ENCODE measurements at places on chromosomes 3 and 15.

DNA sequence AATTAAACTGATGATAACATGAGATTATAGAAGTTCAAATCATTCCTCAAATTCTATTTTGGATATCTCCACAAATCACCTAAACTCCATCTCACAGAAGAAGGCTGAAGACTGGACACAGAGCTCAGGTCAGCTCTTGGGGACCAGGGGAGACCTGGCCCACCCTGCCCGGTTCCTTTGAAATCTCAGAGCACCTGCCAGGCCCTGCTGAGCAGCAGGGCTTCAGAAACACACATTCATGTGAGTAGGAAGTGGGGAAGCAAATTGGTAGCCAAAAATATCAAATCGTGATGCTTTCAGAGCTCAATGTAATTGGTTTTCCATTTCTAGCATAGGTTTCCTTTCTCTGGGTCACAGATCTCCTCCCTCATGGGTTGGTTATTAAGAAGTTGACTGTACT, 76.2 kb downstream of the OCA2 start:
- DNase-seq = no peak

DNA sequence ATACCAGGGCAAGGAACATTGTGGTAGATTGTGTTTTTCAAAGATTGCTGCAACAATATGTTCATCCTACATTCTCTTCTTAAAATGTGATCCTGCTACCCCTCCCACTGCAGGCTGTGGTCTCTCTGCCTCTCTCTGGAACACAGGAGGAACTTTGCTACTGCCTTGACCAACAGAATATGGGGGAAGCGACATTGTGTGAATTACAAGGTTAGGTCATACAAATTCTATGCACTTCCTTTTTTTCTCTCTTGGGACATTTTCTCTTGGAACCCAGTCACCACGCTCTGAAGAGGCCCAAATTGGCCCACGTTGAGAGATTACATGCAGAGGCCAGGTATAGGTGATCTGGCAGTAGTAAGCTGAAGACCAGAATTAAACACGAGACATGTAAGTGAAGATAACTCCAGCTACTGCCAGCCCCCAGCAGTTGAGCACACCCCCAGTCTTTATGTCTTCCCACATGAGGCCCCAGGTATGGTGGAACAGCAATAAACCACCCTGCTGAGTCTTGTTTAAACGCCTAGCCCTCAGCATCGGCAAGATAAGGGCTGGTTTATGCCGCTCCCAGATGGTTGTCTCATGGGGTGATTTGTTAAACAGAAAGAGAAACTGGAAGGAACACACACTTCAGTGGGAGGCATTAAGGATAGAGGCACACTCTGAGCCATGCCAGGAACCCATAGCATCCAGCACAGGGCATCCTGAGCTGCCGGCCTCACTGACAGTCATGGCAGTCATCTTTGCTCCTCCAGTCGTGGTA, 59.9 kb downstream of the FAM43A start:
- no peak for DNase-seq

DNA sequence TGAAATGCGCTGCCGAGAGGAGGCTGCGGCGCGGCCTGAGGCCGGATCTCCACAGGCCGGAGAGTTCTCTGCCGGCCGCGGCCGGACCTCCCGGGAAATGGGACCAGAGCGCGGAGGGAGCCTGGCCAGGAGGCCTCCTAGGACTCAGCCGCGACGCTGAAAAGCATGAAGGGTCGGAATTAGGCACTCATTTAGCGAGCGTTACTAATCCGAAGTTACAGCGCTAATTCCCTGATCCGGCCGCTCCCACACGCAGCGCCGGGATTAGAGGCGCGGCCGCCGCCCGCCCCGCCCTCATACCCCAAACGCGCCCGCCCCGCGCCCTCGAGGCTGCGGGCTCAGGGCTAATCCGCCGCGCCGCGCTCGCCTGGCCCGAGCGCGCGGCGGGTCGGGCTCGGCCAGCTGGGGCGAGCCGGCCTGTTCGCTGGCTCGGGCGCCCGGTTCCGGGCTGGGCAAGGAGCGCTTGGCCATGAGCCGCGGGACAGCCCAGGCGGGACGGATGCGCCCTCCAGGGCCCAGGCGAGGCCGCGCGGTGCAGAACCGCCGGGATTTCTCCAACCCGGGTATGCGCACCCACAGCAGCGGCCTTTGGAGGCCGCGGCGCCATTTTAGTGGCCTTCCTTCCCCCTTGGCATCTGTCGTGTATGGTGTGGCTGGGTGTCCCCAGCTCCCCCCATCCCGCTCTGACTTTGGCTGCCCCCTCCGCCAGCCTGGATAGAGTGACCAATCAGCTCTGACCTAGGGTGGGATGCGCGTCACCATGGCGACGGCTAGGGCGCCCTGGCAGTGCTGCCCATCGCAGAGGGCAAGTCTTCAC, 36.8 kb upstream of the POLG start:
- no peak for DNase-seq

- no peak for DNase-seq
Observed at GRCh38 chr3:79178471-79179180, 589.2 kb downstream of the ROBO1 start.

DNA sequence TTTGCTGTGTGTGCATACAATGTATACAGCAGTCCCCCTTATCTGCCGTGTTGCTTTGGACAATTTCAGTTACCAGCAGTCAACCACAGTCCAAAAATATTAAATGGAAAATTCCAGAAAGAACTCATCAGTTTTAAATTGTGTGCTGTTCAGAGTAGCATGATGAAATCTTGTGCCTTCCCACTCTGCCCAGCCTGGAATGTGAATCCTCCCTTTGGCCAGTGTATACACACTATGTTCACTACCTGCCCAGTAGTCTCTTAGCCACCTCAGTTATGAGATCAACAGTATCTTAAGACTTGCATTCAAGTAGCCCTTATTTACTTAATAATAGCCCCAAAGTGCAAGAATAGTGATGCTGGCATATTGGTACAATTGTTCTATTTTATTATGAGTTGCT, 133.6 kb upstream of the ABHD17C start:
- no peak for DNase-seq

GRCh38 chr15:70480196-70480856, 283.0 kb downstream of the UACA start:
- no peak for DNase-seq

DNA sequence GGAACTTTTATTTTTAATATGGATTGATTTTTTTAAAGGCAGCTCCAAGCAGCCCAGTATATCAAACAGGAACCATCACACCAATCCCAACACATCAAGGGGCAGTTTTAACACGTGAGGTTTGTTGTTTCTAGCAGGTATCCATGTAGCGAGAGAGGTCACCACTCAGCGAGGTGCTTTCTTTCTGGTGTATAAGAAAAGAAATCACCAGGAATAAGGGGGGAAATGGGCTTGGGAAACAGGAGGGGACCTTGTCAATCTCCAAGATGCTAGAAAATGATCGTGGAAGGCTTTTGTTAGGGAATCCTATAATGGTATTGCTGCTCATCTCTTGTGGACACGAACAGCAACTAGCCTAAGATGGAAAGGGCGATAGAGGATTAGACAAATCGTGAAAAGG, 402.9 kb upstream of the ATP11B start:
- no peak for DNase-seq

Data from NCI-H1436 treated with DMSO at 0.1 percent for 48 hours (cell line).